ENCODE measurements at places on chromosomes 5 and 9. TPM values are rescaled to one million over a fixed set of nuclear protein-coding genes. Genes with fewer than 3 reads are reported as not detected.

Gene AQP7
- total RNA-seq = 0.88 TPM

Gene ANGPTL2
- total RNA-seq = 0.13 TPM

Gene LCN15
- not detected for total RNA-seq

Gene SPATA31E1
- total RNA-seq = not detected

Gene CCL28
- total RNA-seq = 14.9 TPM

Gene MTRR
- total RNA-seq = 88.9 TPM

Gene ZMYND19
- total RNA-seq = 42.0 TPM

Gene NADK2
- total RNA-seq = 10.3 TPM

Gene ADAMTS19
- 0.13 TPM for total RNA-seq

Gene BTNL8
- total RNA-seq = not detected

Gene COL27A1
- total RNA-seq = 0.95 TPM

Data from T-cell (primary cell).